Muscle of leg (tissue), 16 donors: ENCODE measurements at places on chromosomes 2 and 18. TPM values are rescaled to one million over a fixed set of nuclear protein-coding genes. Genes with fewer than 3 reads are reported as not detected.

The IL1R2 gene
- polyA plus RNA-seq, result 1.0 TPM

The ABCG8 gene
- polyA plus RNA-seq, result not detected

The STPG4 gene
- polyA plus RNA-seq, result not detected

The ACTR2 gene
- 125 TPM for polyA plus RNA-seq

The IL1A gene
- polyA plus RNA-seq, result not detected

The CTLA4 gene
- polyA plus RNA-seq, result not detected

The CD8B gene
- 0.38 TPM for polyA plus RNA-seq
